ENCODE measurements at places on chromosomes 1 and 21.

DNA sequence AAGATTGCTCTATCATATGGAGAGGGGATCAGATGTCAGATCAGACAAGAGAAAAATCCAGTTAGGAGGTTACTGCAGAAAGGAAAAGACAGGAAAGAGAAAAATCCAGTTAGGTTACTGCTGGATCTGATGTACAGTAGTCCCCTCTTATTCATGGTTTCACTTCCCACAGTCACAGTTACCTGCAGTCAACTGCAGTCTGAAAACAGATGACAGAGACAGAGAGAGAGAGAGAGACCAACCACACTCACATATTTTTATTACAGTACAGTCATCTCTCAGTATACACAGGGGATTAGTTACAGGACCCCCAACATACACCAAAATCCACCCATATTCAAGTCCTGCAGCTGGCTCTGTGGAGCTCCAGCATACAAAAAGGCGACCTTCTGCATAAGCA is 29.3 kb downstream of the NUP133 start:
- no peak for DNase-seq

DNA sequence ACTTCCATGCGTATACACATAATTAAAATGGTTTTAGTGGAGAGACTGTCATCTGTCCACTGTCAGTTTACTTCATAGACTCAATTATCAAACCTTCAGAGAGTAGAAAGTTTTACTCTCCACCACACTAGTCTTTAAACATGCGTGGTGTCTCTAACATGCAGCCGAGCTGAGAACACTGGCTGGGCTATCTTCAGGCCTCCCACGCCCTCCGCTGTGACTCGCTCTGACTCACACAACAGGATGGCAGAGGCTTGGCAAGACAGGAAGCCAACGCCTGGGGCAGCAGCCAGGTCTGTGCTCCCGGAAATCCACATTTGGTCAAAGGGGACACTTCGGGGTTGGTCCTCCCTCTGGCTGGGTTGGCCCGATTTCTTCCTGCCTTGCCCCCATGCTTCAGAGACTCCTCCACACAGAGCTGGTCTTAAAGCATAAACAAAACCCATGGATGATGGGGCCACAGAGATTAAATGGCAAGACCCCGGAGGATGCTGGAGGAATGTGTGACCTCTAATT is 22.7 kb upstream of the IFNGR2 start:
- DNase-seq: peak; percentile 70

DNA sequence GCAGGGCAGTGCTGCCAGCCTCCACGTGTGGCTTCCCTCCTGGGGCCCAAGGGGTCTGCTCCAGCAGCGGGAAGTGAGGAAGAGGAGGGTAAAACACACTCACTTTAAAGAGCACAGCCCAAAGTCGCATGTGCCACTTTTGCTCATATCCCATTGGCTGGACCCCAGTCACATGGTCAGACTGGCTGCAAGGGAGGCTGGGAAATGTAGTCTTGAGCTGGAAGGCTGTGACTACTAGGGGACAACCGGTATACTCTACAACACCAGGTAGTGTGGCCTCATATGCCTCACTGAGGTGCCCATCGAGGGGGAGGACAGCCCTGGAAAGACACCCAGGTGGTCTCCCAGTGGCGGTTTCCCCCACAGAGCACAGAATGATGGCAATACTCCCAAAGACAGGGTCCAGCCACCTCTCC is 45.2 kb downstream of the CAMK2N1 start:
- no peak for DNase-seq

- no peak for DNase-seq
Measured at GRCh38 chr1:162250004-162250730, 126.5 kb downstream of the SPATA46 start.

DNA sequence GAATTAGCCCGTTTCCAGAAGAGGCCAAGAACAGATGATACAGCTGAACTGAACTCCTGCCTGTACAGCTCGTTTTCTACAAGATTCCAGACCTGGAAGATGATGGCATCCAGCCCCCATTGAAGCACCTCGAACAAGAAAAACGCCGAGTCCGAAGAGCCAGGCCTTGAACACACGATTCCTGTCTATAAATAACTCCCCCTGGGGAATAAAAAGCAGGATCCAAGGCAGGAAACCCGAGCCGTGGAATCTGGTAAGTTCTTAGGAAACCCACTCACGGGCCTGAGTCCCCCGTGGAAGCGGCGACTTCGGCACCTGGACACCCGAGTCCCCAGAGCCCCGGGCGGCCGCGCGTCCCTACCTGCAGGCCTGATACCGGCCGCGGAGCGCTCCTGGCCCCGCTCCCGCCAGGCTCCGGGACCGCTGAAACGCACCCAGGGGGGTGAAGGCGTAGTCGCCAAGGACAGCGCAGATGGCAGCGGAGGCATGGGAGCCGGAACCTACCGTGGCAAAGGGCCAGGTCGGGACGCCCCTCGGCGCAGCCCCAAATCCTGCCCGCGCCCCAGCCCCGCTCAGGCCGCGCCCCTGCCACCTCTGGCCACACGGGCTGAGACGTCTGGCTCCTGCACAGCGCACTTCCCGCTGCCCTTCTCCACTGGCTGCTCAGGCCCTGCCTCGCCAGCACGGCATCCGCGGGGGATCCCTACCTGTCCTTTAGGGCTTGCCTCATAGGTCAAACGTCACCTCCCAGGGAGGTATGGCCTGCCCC is 14.0 kb upstream of the HLCS start:
- DNase-seq: no peak

GRCh38 chr1:66693856-66694255 is 58.4 kb upstream of the DYNLT5 start:
- DNase-seq: no peak

DNA sequence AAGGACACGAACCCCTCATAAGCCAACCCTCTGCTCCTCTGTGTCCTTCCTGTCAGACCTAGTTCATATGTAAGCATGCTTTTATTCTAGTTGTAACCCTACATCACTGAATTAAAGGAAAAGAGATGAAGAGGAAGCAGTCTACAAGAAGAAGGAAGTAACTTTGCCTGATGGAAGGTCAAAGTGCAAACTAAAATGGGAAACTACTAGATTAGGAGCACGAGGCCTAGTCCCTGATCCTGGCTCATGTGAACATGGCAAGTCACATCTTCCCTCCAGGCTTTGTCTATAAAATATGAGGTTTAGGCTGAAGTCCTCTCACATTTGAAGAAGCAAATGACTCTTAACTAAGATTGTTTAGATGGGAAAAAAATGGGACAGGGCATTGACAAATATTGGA is 13.2 kb downstream of the ZMYND12 start:
- DNase-seq: no peak

- no peak for DNase-seq
Measured at GRCh38 chr1:240538776-240539430, 73.1 kb downstream of the GREM2 start.

- no peak for DNase-seq
Measured at GRCh38 chr1:91754348-91754747, 131.6 kb downstream of the TGFBR3 start.

- DNase-seq: no peak
Measured at GRCh38 chr1:79847700-79848099, 841.2 kb upstream of the ADGRL4 start.

- peak; percentile 16 for DNase-seq
Measured at GRCh38 chr1:92980732-92981647, 19.7 kb upstream of the DIPK1A start.

- no peak for DNase-seq
Measured at GRCh38 chr1:238119060-238119459, 228.3 kb upstream of the ZP4 start.

DNA sequence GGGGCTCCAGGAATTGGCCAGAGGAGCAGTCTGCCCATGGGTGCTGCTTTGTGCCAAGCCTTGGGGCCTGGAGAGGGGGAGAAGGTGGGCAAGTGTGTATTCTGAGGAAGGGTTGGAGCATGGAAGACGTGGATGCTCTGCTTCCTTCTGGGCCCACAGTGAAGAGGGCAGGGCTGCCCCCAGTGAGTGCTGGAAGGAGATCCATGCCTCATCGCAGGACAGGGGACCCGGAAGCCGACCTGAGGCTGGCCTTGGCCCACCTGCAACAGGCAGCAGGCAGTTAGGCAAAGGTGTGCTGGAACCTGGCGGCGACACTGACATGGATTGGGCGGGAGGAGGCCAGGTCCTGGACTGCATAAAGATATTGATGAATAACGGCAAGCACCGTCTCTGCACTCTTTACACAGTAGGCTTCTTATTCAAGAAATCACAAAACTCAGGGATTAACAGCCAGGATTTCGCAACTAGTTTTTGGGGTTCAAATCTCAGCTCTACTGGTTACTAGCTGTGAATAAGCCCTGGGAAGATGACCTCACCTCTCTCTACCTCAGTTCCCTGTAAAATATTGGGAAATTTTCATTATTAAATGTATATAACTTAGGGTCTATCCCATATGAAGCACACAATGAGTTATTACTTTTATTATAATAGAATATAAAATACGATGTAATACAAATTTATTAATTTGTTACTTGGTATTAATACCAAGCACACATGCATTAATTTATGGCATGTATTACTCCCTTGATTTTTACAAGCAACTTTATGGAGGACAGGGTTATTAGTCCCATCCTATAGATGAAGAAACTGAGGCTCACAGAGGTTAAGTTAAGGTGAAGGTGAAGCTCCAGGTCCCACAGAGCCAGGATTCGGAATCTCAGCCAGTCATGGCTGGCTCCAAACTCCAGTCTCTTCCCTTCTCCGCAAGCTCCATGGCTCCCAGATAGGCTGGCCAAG is 62.3 kb downstream of the DHRS3 start:
- no peak for DNase-seq

- DNase-seq: no peak
Measured at GRCh38 chr21:22703521-22703920, 1705.3 kb downstream of the NCAM2 start.

DNA sequence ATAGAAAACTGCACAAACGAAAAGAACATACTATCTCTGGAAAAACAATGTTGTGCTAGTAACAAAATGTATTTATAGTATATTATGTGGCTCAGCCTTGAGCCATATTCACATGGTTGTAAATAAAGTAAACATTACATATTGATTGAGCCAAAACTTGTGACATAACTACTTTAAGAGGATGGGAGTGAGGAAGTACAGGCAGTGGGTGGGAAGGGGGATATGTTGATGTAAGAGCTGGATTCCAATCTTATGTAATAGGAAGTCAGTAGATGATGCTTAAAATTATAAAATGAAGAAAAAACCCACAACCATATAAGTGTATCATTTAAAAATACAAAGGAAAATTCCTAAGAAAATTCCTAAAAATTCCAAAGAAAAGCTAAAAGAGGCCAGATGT is 42.7 kb downstream of the RHOU start:
- no peak for DNase-seq

DNA sequence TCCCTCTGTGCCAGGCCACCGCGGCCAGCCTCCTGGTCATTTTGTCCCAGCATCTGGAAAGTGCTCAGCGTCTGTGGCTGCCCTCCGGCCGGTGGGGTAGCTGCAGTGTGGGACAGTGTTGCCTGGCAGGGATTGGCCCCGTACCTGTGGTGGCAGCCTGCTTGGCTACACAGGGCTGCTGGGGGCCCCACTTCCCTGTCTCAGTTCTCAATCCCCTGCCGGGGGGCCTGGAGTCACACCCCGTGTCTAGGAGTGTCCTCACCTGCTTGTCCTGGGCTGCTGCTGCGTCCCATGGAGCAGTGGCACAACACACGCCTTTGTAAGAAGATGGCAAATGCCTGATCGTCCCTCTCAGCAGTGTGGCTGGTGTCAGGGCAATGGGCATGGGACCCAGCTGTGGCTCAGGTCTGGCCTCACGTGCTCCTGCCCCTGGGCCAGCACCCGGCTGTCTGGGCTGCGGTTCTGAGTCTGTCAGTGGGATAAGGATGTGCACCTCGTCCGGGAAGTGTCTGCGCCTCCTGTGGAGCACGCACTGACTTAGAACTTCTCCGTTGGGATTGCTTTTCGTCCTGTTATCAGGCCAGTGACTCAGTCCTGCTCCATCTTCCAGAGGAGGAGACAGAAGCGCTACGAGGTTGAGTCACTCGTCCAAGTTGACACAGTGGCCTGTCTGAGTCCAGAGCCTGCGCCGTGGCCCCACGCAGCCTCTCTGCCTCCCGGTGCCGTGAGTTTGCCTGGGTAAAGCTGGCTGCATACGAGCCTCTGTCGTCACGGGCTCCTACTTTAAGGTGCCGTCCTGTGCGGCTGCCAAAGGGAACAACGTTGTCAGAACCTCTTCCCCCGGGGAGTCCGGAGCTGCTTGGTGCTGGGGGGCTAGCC is 41.0 kb downstream of the CRYAA start:
- DNase-seq: no peak

- DNase-seq: no peak
Measured at GRCh38 chr1:90175490-90176167, 180.7 kb downstream of the ZNF326 start.

DNA sequence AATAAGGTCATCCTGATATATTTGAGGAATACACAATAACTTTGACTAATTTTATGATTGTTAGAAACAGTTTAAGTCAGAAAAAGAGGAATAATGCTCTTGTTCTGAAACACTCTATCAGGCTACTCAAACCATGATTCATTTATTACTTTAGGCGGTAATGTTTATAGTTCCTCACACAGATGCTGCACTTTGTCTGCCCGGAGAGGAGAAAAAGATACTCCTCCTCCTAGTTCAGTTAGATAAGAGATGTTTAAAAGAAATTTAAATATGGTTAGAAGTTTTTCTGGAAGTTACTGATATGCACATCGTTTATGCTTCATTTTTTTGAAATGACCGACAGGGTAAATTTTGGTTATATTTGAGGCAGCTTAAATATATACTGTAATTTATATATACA is 103.0 kb downstream of the ZMYM4 start:
- DNase-seq: no peak

DNA sequence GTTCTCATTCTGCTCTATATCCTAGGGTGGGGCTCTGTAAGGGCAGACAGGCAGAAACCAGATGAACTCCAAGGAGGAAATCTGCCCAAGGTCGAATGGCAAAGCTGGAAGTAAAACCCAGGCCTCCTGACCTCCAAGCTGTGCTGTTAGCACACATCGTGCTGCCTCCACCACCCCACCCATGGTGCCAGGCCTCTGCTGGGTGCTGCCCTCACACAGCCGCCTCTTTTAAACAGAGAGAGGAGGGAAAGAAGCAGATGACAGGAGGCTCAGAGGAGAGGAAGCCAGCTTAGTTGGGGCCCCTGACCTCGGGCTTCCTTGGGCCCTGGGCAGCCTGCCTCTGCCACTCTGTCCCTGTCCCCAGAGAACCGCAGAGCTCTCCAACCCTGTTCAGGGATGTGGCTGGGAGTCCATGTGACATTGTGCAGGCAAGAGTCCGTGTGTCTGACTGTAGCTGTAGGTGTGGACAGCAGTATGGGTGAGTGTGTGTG is 1.1 kb downstream of the SYNC start:
- no peak for DNase-seq
